ENCODE measurements at places on chromosomes 16 and 17. TPM values are rescaled to one million over a fixed set of nuclear protein-coding genes. Genes with fewer than 3 reads are reported as not detected.

SPATA32 gene
- total RNA-seq = 0.28 TPM

GFER gene
- total RNA-seq = 42.8 TPM

C1QL1 gene
- total RNA-seq = 0.21 TPM

CDRT4 gene
- 0.79 TPM for total RNA-seq

SCGB1C2 gene
- not detected for total RNA-seq

ABCC3 gene
- not detected for total RNA-seq

MEFV gene
- not detected for total RNA-seq

ZMYND15 gene
- not detected for total RNA-seq

KRTAP3-1 gene
- not detected for total RNA-seq

KLHL10 gene
- total RNA-seq = not detected

OR3A2 gene
- total RNA-seq = 0.26 TPM

TMEM235 gene
- total RNA-seq = not detected

KRTAP3-2 gene
- not detected for total RNA-seq

DNA sequence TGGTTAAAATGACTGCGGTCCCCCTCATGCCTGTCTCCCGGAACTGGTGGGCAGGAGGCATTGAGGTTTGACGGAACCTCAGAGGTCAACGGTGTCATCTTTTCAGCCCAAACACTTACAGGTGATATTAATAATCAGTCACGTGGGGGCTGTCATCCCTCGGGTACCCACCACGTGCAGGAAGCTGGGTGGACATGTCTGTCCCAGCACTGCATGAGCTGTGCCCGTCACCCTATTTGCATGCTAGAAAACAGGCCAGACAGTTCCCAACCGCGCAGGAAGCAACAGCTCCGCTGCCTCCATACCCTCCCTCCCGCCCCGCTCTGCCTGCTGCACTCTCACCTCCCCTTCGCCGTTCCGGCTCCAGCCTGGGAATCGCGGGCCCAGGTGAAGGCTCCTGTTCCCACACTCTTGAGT lies 1.4 kb downstream of the SYNGR3 start:
- peak overlapping the region; percentile 86 for H3K4me3 ChIP-seq
- H3K4me1 ChIP-seq = peaks cover 18% of the 10 kb centered on the region
- H3K36me3 ChIP-seq = peaks cover 19% of the 10 kb centered on the region

GRCh38 chr17:1894753-1895339 lies 65.0 kb downstream of the RPA1 start:
- peaks cover 69% of the 10 kb centered on the region for H3K36me3 ChIP-seq
- H3K4me3 ChIP-seq = no peak overlapping the region
- no peak for DNase-seq

DNA sequence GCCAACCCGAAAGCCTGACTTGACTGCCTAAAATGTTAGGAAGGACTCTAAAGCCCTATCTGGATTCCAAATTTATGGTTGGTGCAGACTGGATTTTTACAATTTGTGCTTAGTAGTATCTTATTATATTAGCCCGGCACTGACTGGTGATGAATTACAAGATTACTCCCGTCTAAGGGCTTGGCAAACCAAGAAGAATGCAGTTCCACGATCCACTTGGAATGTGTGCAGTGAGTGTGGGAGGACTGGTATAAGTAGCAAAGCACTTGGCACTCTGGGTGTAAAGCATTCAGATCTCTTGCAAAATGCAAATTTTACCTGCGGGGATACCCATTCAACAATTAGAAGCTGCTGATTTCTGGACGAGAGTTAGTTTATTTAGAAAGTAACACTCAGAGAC lies 539.4 kb downstream of the MAF start:
- peaks cover 4% of the 10 kb centered on the region for H3K4me1 ChIP-seq
- no peak overlapping the region for H3K27ac ChIP-seq
- peaks cover 11% of the 10 kb centered on the region for H3K27me3 ChIP-seq
- no peak for DNase-seq

GRCh38 chr17:38967290-38967738 lies at the start of gene FBXO47:
Gene FBXO47 (minus strand): TSS chr17:38967403. CDS start chr17:38963025, 4,378 bp downstream.
- DNase-seq = peak; percentile 92
- no peaks in the 10 kb centered on the region for H3K36me3 ChIP-seq
- H3K27ac ChIP-seq = peak within 1 kb of the TSS; percentile 76
- peaks cover 5% of the 10 kb centered on the region for H3K4me1 ChIP-seq
- H3K27me3 ChIP-seq = peaks cover 8% of the 10 kb centered on the region
- peak within 1 kb of the TSS; percentile 79 for H3K4me3 ChIP-seq

DNA sequence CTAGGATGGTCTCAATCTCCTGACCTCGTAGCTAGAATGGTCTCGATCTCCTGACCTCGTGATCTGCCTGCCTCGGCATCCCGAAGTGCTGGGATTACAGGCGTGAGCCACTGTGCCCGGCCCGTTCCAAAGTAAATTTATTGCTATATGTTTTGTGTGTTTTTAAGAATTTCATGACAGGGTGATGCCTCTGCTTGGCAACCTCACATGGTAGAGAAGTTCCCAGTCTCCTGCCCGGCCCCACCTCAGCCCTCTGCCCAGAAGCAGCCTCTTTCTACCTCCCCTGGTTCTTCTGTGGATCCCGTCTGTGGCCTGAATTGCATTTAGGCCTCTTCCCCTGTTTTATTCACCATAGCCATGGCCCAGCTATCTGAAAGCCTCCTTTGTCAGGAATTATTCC lies 55.0 kb downstream of the B9D1 start:
- peaks cover 31% of the 10 kb centered on the region for H3K4me1 ChIP-seq
- peak overlapping the region; percentile 0 for H3K27ac ChIP-seq
- H3K27me3 ChIP-seq = peaks cover 25% of the 10 kb centered on the region
- H3K36me3 ChIP-seq = no peaks in the 10 kb centered on the region

- H3K4me1 ChIP-seq = peaks cover 37% of the 10 kb centered on the region
- H3K27ac ChIP-seq = no peak overlapping the region
- no peaks in the 10 kb centered on the region for H3K27me3 ChIP-seq
- H3K36me3 ChIP-seq = peaks cover 12% of the 10 kb centered on the region
- no peak for DNase-seq
- H3K4me3 ChIP-seq = no peak overlapping the region
Measured at GRCh38 chr16:81526935-81527334, 82.3 kb downstream of the CMIP start.

GRCh38 chr16:11205754-11206581 lies 50.0 kb downstream of the SOCS1 start:
- peaks cover 5% of the 10 kb centered on the region for H3K36me3 ChIP-seq
- peak overlapping the region; percentile 91 for H3K27ac ChIP-seq
- no peaks in the 10 kb centered on the region for H3K27me3 ChIP-seq
- DNase-seq = no peak

- no peak overlapping the region for H3K27ac ChIP-seq
- no peak overlapping the region for H3K4me3 ChIP-seq
- peaks cover 15% of the 10 kb centered on the region for H3K27me3 ChIP-seq
- H3K36me3 ChIP-seq = no peaks in the 10 kb centered on the region
- DNase-seq = no peak
- H3K4me1 ChIP-seq = peaks cover 37% of the 10 kb centered on the region
Measured at GRCh38 chr16:79612207-79612606, 11.7 kb upstream of the MAF start.

DNA sequence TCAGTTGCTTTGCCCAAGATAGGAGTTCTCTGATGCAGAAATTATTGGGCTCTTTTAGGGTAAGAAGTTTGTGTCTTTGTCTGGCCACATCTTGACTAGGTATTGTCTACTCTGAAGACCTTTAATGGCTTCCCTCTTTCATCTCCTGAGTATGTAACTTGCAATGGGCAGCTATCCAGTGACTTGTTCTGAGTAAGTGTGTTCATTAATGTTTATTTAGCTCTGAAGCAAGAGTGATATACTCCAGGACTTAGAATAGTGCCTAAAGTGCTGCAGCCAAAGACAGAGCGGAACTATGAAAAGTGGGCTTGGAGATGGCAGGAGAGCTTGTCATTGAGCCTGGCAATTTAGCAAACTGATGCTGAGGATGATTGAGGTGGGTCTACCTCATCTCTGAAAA lies 8.8 kb upstream of the TANGO6 start:
- no peak overlapping the region for H3K27ac ChIP-seq
- DNase-seq = no peak
- H3K36me3 ChIP-seq = no peaks in the 10 kb centered on the region
- H3K4me3 ChIP-seq = no peak overlapping the region

DNA sequence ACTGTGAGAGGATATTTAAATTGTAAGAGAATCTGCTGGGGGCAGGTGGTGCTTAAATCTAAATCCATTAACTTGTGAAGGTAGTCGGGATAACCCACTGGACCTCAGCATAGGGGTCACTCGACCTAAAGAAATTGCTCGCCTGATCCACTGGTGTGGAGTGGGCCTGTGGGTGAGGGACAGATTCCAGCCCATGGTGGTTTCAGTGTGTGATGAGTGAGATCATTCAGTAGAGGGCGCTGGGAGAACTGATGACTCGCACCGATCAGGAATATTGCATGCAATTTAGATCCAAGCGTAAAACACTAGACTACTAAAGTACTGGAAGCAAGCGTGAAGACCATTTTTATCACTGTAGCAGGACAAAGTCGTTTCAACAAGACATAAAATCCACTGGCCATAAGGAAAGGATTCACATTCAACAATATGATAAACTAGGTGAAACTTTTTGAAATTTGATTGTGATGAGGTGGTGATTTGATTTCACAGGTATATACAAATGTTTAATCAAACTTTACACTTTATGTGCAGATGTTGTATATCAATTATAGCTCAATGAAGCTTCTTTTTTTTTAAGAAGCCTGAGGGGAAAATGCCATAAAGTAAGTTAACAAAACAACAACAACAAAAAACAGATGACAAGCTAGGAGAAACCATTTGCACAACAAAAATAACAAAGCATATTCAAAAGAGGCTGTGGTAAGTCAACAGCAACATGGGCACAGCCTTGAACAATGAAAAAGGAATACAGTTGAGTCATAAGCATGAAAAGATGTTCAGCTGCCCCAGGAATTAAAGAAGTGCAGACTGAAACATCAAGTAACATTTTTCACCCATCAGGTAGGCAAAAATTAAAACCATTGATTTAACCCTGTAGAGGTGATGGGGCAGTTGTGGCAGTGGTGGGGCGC lies 7.5 kb upstream of the TMEM170A start:
- DNase-seq = peak; percentile 82
- peaks cover 3% of the 10 kb centered on the region for H3K4me1 ChIP-seq
- H3K36me3 ChIP-seq = no peaks in the 10 kb centered on the region
- no peak overlapping the region for H3K4me3 ChIP-seq
- H3K27me3 ChIP-seq = peaks cover 3% of the 10 kb centered on the region

GRCh38 chr17:68382582-68383085 lies 74.7 kb downstream of the WIPI1 start:
- no peaks in the 10 kb centered on the region for H3K27me3 ChIP-seq
- H3K27ac ChIP-seq = no peak overlapping the region
- H3K4me3 ChIP-seq = no peak overlapping the region
- no peak for DNase-seq
- H3K4me1 ChIP-seq = peaks cover 27% of the 10 kb centered on the region

DNA sequence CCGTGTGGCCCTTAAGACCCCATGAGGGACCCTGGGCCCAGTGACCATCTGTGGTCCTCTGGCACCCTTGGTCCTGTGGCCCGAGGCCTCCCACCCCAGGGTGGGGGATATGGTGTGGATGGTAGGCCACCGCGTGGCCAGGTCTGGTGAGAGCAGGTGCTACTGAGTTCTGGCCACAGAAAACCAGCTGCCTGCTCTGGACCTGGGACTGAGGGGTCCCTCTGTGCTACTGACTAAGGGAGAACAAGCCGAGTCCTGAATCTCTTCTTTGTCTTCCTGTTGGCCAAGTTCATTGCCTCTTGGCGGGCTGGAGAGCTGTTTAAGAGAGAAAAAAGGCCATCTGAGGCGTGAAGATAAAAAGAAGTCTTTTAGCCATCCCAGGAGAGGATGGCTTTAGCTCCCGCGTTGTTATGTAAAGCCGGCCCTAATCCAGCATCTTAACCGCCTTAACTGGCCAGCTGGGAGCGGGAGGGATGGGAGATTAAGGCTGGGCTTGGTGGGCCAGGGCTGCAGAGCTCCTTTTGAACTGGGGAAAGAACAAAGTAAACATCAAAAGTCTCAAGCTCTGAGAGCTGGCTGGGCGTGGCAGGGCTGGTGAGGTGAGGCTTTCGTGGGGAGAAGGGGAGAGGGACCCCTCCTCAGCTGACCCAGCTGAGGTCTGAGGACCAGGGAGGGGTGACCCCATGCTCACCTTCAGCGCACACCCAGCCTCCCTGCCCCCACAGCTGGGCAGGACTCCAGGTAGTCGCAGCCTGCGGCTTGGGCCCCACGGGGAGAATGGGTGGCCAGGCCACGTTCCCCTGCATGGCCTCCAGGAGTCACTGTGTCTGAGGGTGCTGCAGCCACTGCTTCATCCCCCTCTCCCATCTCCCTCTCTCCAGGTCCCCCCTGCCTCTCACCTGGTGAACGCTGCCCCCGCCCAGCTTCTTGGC lies 62.4 kb downstream of the NKD1 start:
- no peaks in the 10 kb centered on the region for H3K36me3 ChIP-seq
- H3K4me3 ChIP-seq = no peak overlapping the region
- DNase-seq = no peak
- H3K27ac ChIP-seq = no peak overlapping the region
- peaks cover 5% of the 10 kb centered on the region for H3K4me1 ChIP-seq

- H3K27me3 ChIP-seq = no peaks in the 10 kb centered on the region
Measured at GRCh38 chr16:75298267-75298666, 46.8 kb upstream of the BCAR1 start.

DNA sequence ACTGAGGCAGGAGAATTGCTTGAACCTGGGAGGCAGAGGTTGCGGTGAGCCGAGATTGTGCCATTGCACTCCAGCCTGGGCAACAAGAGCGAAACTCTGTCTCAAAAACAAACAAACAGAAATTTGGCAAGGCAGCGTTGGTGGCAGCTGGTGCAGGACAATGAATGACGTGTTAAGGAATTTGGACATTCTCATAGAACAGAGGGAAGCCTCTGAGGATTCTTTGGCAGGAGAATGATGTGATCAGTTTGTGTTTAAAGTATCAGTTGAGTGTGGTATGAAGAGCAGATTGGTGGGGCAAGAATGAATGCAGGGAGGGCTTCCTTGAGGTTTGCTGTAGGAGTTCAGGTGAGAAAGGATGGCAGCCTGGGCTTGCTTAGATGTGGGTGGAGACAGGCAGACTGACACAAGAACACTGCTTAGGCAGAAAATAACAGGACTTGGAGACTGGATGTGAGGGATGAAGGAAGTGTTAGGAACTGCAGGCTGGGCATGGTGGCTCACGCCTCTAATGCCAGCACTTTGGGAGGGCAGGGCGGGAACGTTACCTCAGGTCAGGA lies 4.8 kb downstream of the CYB5D2 start:
- no peaks in the 10 kb centered on the region for H3K27me3 ChIP-seq
- peaks cover 3% of the 10 kb centered on the region for H3K36me3 ChIP-seq
- no peak overlapping the region for H3K27ac ChIP-seq
- no peak for DNase-seq
- peaks cover 14% of the 10 kb centered on the region for H3K4me1 ChIP-seq
- H3K4me3 ChIP-seq = no peak overlapping the region

GRCh38 chr17:63458478-63458877 lies 12.4 kb upstream of the CYB561 start:
- DNase-seq = no peak
- H3K27me3 ChIP-seq = peaks cover 13% of the 10 kb centered on the region
- H3K27ac ChIP-seq = no peak overlapping the region
- no peaks in the 10 kb centered on the region for H3K4me1 ChIP-seq
- no peak overlapping the region for H3K4me3 ChIP-seq

DNA sequence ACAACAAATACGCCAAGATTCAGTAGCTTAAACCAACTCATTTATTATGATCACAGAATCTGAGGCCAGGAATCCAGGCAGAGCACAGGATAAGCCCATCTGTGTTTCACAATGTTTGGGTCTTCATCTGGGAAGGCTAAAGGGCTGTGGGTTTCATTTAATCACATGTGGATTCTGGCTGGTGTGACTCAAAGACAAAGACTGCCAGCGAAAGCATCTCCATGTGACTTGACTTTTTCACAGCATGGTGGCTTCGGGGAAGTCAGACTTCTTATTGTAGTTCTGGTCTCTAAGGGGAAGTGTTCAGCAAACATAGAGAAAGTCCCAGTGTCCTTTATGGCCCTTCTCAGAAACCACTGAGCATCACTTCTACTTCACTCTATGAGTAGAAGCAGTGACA lies 1014.4 kb upstream of the GOT2 start:
- H3K27me3 ChIP-seq = no peaks in the 10 kb centered on the region
- H3K36me3 ChIP-seq = no peaks in the 10 kb centered on the region
- H3K4me1 ChIP-seq = no peaks in the 10 kb centered on the region
- no peak overlapping the region for H3K27ac ChIP-seq
- no peak for DNase-seq
- H3K4me3 ChIP-seq = no peak overlapping the region

Measured in activated CD4-positive, alpha-beta T cell treated with anti-CD3 and anti-CD28 coated beads, Interleukin-2, amount 10 ng/mL, durations not matched to agents 24 days and 14 days (primary cell).